ENCODE measurements at places on chromosomes 13 and 19.

GRCh38 chr19:7619671-7620441 lies 9.5 kb downstream of the XAB2 start:
- no peak for DNase-seq

GRCh38 chr13:62418872-62419271 lies 1003.2 kb upstream of the PCDH20 start:
- DNase-seq: no peak

DNA sequence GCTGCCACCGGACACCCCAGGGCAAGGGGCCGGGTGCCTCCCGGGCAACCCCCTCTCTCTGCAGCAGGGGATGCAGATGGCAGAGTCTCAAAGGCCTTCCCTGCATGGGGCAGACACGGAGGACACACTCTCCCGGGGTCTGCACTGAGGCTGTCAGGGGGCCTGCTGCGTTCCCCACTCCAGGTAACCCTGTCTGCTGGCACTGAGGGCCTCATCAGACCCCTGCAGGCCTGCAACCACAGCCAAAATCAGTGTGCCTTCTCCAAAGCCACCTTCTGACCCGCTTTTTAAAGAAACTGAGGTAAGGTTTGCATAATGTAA lies 93.9 kb downstream of the GNG7 start:
- no peak for DNase-seq

GRCh38 chr19:43636121-43636683 lies 3.4 kb downstream of the CADM4 start:
- no peak for DNase-seq

DNA sequence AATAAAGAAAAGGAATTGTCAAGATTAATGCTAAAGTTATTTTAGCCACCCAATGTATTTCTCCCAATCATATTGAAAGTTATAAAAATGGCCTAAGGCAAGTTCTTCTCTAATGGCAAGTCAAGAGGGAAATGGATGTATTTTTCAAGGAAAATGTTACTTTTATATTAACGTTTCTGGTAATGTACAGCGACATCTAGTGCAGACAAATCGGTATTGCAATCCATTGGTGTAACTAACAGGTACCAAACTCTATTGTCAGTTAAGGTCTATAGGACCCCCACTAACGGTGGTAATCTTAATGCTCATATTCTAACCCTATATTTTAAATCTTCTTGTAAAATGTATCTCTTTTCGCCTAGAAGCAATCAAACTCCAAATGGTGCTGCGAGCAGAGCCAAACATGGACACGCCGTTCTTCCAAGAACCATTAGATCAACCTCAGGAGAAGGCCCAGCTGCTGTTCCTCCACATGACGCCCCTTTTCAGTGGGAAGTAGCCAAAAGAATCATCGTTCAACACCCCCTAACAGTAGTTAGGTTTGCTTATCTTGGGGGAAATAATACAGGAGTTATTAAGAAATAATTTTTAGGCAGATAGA lies 98.5 kb upstream of the PABPC3 start:
- no peak for DNase-seq

DNA sequence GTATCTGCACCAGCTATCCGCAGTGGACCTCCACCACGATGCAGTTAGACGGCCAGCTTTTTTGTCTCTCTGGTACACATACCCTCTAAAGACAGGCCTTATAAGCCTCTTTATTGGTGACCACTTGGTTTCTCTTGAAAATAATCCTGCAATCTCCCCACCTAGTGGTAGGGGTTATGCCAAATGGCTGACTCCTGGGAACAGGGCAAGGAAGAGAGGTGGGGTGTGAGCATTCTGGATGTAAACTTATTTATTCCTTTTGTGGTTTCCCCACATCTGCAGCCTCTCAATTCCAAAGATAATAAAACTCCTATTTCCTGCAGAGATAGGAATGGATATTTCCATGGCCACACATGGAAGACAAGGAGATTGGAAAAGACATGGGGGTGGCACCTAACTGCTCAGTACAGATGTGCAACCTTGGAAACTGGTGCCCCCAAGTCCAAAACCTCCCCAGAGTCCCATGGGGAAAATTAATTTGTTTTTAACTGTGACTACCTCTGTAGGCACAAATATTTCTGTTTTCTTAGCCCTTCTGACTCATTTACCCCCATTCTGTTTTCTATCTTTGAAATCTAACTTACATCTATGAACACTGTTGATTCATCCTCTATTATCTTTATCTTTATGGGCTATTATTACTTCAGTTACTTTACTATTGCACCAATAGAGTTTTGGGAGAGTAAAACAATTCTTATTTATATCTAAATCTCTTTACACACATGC lies 112.7 kb upstream of the TSHZ3 start:
- no peak for DNase-seq

DNA sequence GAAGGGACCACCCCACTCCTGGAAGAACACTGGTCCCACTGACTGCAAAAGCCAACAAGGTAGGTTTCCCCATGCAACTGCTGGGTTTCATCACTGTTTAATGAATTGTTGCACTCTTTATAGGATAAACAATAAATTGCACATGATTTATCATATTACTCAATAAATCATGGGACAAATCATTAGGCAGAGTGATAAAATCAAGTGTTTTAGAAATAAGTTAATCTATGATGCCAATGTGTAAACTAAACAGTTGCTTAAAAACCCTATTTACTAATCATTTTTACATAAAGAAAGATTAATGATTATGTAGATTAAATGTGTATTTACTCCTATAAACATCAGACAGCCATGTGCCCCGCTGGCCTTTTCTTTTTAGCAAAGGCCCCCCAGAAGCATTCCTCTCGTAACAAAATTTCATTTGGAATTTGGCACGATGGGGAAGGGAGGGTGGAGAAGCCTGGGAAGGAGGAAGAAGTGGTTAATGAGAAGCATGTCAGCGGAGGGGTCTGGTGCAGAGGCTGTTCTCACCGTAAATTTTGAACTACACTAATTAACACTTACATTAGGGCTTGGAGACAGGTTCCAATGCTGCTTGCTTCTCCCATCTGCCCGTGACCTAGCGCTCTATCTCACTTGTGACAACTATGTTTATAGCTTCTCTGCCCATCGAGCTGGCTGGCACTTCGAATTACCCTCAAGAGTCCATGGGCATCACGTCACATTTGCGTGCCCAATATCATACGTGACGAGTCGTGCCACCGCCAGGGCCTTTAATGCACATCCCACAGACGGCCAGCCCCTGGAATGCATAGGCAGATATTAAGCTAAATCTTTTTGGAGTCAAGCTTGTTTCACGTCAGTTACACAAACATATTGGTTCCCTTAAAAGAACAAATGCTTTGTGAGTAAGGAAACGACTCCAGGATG lies 357.7 kb upstream of the TSHZ3 start:
- no peak for DNase-seq

DNA sequence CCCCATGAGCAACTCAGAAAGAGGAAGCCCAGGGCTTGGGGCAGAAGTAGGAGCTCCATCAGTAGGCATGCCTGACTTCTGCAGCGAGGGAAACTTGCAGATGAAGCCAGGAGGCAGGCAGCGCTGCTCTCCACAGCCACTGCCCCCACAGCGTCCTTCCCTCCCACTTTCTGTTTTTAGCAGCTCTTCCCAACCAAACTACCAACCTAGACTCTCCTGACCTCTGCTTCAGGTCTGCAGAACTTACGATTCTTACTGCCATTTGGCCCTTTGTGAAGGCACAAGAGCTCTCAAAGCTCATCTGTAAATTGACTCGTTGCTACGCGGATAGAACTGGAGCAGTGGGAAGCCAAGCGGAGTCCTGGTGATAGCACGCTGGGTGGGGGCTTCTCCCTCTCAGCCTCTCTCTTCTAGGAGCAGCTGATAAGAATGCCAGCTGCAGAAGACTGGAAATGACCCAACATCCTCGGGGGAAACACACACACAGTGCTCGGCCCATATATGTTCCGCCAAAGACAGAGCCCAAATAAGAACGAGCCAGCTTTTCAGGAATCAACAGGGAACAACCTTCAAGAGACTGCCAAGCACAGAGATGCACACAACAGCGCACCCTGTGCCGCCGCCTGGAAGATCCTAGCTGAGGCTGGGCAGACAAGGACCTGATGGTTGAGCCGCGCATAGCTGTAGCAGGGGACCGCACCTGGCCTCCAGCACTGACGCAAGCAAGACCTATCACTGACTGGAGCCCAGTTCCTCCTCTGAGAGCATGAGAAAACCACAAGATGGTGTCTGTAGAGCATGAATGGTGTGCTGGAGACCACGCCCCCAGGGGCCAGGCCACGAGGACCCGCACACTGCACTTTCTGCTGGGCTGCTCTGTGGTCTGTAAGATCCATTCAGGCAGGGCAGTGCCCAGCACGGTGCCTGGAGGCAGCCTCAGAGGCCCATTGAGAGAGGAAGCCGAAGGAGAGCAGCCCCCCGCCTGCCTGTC lies 15.9 kb upstream of the SLC35E1 start:
- DNase-seq: peak; percentile 91

DNA sequence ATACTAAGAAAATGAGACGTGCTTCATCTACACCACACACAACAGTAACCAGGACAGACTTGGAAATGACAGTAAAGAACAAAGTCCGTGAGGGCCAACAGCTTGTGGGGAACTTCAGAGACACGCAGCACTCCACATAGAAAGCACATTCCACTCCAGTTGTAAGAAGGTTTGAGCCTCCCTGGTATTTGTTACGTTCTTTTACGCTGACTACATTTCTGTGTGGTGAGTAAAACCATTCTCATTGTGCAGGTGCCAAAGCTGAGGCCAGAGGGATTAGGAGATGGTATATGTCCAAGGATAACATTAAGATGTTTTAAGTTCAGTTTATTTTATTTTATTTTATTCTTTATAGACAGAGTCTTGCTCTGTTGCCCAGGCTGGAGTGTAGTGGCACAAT lies 1189.9 kb downstream of the UQCRFS1 start:
- DNase-seq: no peak

GRCh38 chr19:1880611-1881392 lies 4.5 kb downstream of the ABHD17A start:
- no peak for DNase-seq

GRCh38 chr13:53336441-53337160 lies 308.0 kb downstream of the OLFM4 start:
- DNase-seq: no peak

DNA sequence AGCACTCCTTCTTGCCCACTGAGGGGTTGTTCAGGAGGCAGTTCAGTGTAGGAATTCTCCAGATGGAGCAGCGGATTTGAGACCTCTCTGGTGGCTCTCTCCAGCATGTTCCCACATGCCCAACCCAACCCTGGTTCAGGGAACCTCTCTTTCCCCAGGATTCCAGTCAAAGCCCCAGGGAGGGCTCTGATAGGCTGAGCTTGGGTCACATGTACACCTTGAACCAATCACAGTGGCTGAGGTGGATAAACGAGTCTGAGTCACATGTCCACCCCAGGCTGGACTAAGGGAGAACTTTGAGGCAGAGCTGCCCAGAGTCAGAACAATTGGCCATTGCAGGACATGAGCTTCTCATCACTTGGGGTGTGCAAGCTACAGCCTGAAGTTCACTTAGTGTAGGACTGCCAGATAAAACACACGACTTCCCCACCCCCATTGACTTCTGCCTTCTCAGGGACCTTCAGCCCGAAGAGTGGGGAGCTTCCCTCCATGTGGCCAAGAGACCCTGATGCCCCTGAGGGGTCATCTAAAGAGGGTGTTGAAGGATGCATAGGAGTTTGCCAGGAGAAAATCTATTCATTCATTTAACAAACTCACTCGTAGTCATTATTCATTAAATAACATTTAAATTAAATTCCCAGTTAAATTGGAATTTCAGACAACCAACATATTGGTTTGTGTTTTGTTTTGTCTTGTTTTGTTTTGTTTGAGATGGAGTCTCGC lies 4.0 kb upstream of the MAST3 start:
- no peak for DNase-seq

- DNase-seq: no peak
Measured at GRCh38 chr13:94192431-94192975, 287.0 kb downstream of the DCT start.

DNA sequence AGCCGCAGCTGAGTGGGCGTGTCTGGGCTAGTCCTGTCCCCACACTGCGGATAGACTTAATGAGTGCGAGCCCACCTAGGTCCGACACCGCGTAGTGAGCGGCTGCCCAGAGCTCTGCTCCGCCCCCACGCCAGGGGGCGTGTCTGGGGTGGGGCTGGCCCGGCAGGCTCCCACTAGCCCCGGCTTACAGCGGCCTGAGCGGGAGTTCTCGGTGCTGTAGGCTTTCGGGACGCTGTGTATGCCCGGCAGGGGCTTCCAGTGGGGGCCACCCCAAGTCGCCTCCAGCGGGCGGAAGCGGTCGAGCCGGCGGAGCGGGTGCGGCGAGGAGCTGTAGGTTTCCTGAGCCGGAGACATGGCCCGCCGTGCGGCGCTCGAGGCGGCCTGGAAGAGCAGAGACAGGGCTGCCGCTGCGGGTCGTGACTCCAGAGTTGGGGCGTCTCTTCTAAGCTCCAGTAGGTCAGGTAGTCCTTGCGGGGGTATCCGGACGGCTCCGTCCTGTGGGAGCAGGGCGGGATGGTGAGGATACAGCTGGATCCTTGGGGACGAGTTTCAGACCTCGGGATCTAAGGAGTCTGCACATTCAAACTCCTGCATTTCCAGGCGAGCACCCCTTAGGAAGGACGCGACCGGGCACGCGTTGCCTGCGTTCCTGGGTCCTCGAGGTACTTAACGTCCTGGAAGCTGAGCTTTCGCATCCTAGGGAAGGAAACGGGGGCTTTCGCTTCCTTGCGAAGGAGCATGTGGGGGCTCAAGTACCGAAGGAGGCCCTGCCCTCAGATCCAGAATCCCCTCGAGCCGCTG lies 1.2 kb downstream of the CGB7 start:
- DNase-seq: peak; percentile 62

DNA sequence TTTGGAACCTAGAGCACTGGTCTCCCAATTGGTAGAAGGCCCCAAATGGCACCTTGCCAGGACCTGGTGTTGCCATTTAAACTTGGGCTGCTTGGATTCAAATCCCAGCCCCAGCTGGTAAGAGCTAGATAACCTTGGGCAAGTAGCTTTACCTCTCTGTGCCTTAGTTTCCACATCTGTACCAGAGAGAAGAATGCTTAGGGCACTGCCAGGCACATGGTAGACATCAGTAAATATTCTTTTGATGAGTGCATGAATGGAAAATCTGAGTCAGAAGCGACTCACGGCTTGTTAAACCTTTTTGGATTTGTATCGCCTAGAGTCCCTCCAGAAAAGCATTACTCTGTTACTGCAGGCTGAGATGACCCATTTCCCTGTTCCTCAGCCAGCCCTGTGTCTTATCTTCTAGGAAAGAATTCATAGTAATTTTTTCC lies 90.9 kb downstream of the SIPA1L3 start:
- no peak for DNase-seq

DNA sequence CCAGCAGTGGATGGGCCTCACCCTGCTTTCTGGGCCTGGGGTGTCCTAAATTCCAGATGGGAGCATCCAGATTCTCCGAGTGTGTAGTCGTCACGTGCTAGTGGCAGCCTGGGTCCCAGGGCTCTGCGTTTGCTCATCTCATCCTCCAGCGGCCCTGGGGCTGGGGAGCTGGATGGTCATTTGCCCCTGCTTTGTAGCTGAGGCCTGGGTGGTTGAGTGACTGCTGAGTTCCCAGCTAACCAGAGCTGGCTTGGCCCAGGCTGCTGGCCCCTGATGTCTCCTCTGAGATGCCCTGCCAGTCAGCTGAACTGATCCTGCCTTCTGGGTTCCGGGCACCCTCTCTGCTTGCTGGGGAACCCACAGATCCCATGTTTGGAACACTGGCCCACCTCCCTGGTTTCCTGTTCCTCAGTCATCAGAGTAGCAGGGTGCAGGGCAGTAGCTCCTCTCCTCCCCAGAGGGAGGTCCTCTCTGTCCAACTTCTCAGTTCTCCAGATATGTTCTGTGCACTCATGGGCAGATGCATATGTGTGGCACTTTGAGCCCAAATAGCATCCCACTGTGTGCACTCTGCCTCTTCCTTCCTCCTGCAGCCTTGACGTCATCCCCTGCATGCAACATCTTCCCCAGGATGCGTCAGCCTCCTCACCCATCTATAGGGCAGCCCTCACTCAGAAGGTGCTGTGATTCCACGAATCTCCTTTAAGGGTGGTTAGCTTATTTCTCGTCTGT lies 22.4 kb upstream of the CRTC1 start:
- DNase-seq: no peak
